ENCODE measurements at places on chromosomes 3 and 15.
A peak's percentile ranks its signal among the peaks of the same experiment; 100 is the strongest.

- no peak for DNase-seq
Measured at GRCh38 chr3:167859610-167860009, 124.1 kb downstream of the SERPINI1 start.

DNA sequence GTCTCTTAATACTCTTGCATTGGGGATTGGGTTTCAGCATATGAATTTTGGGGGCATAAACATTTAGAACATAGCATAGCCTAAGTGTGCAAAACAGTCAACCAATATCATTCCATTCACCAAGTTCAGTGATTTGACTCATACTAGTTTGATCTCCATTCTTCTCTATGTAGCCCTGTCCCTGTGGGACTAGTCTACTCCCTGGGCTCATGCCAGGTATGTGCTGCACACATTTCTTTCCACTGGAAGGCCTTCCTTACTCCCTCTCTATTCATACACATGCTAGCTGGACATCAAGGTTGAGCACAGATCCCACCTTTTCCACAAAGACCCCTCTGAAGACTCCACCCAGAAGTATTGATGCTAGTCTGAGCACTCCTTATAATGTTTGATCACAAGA, 5.1 kb downstream of the ZDHHC23 start:
- no peak for DNase-seq

DNA sequence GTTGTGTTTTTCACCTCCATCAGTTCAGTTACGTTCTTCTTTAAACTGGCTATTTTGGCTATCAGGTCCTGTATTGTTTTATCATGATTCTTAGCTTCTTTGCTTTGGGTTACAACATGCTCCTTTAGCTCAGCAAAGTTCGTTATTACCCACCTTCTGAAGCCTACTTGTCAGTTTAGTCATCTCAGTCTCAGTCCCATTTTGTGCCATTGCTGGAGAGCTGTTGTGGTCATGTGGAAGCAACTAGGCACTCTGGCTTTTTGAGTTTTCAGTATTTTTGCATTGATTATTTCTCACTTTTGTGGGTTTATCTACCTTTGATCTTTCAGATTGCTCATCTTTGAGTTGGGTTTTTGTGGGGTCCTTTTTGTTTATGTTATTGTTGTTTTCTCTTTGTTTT, 151.3 kb downstream of the CFAP20DC start:
- no peak for DNase-seq

DNA sequence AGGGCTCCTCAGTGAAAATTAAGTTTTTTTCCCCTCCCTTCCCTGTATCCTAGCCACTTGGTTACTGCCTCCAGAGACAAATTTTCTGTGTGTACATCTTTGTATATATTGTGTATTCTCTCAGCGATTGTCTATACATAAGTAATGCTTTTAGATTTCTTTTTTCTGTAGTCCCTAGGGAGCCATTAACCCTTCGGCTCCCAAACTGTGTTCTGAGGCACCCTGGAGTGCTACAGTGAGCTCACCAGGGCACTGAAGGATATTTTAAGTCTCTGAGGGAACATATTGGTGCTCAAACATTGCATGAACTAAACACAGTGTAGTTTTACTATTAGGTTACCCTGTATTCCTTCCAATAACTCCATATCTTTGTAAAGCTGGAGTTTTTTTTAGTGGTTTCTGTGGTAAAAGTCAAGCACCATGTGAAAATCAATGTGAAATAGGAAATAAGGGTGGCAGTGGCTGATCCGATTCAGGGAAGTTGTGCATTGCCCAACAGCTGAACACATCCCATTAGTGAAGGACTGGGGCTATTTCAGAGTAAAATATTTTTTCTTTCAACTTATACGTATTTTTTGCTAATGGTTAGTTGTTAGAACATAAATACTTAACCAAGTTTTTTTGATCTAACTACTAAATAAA, 43.0 kb downstream of the USP13 start:
- no peak for DNase-seq

- peak; percentile 82 for DNase-seq
Measured at GRCh38 chr3:141231952-141232823, 563 bp downstream of the PXYLP1 start.

DNA sequence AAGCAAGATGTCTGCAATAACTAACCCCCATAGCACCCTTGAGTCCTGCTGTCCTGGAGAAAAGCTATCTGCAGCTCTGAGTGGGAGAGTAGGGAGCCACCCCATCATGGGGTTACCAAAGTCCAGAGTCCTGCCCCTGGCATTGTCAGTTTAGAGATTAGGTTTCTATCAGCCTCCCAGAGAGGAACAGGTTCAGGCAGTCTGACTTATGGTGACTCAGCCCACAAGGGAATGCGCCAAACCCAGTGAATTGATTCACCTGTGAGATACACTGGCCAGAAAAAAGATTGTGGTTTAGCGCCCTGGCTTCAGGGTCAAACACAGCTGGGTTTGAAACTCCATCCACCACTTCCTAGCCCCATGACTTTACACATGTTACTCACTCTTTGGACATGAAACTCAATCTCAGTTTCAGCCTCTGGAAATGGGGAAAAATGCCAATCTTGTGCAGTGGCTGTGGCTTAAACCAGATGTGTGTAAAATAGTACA, 263.6 kb upstream of the HES1 start:
- no peak for DNase-seq

- DNase-seq: no peak
Measured at GRCh38 chr3:104402902-104403301, 963.8 kb upstream of the ALCAM start.

Data from sciatic nerve (tissue), 2 donors.